ENCODE measurements at places on chromosomes 5 and 9.

DNA sequence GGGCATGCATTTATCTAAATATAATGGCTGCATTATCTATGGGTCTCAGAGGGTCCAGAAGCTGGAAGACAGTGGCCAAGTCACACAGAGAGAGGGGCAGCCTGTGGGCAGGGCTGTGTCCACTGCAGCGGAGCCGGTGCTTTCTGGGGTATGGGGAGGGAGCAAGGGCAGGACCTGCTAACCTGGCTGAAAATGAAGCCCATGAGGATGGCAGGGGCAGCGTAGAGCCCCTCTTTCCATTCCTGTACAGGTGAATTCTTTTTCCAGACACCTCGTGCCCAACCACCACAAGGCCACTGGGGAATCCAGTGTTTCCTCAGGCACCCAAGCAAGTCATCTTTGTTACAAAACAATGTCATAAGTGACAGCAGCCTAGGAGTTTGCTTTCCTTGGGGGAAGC is 305.9 kb upstream of the IRX4 start:
- no peak for DNase-seq

- no peak for DNase-seq
Observed at GRCh38 chr5:58582019-58582802, 664 bp upstream of the RAB3C start.

DNA sequence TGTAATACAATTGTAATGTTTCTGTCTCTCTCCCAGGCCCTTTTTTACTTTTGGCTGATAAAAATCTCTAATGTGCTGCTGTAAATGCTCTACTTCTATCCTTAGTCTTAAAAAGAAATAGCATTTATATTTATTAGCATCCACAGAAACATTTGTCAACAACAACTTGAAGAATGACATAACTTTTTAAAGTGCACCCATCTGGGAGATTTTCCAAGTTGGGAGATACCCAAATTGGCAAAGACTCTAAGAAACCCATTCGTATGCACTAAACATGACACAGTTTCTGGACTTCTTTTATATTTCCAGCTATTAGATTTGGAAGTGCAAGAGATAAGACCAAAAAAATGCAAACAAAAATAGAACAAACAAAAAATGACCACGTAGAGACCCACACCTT is 2287.4 kb upstream of the WWC1 start:
- no peak for DNase-seq

- DNase-seq, result no peak
Observed at GRCh38 chr9:123282362-123283047, 14.1 kb upstream of the STRBP start.

DNA sequence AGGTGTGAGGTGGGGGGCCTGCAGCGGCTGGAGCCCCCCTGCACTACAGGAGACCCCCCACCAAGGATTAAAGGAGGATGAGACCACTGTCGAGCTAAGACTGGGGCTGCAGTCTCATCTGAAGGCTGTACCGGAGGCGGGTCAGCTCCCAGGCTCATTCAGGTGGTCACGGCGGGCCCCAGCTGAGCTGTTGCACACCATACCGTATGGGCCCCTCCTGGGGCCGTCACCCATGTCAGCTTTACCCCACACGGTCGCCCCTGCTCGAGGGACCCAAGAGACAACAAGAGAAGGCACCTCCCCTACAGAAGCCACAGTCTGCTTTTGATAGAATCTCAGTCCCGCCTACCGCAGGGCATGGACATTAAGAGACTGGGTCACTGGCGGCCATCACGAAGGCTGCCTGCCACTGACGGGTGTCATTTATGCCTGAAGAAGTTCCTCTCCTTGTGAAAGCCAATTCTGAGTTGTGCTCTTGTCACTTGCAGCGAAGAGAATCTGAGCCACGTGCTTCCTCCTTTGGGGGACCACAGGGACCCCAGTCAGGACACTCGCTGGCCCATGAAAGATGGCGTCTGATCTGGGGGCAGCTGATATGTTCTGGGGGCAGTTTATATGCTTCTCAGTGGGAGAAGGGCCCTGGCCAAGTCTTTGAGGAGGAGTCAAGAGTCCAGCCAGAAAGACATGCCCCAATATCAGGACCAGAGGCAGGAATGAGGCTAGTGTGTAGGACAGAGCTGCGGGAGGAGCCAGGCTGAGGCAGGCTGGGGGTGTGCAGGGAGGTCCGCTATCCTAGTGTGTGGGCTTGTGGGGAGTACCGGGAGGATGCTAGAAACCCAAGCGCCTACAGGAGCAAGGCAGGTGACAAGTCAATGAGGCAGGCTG is 102.4 kb downstream of the ZNF354C start:
- DNase-seq, result no peak

- no peak for DNase-seq
Observed at GRCh38 chr9:35771943-35772342, 17.9 kb upstream of the MSMP start.

- no peak for DNase-seq
Observed at GRCh38 chr9:120911295-120911837, 15.2 kb downstream of the TRAF1 start.

- no peak for DNase-seq
Observed at GRCh38 chr9:80720579-80720978, 968.8 kb downstream of the TLE1 start.

DNA sequence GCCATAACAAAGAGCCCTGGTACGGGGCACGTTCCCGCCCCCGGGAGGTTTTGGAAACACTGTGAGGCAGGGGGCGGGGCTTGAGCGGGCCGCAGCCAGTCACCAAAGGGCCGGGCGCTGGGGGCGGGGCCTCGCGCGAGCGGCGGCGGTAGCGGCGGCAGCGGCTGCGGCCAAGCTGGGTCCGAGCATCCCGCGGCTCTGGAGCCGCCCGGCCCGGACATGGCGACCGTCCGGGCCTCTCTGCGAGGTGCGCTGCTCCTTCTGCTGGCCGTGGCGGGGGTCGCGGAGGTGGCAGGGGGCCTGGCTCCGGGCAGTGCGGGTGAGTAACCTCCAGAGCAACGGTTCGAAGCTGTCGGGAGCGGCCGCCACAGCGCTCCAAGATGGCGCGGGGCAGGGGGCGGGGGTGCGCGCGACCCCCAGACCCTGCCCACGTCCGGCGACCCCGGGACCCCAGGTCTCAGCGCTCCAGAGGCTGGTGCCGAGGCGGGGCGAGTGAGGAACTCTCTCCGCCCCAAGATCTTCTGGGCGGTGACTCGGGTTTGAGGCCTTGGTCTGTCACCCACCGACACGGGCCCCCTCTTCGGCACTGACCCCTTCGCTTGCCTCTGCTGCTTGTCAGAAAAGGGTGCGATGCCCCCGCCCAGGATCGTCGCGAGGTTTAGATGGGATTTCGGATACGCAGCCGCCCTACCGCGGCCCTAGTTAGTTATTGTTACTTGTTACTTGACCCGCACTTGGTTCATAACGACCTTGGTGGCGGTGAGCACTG is at the start of gene RECK:
Gene RECK (plus strand): TSS at position 134 of the 769 bp plus-strand sequence. CDS start 86 bp downstream, at position 220.
- DNase-seq, result peak; percentile 84

- no peak for DNase-seq
Observed at GRCh38 chr5:43520615-43521014, 5.7 kb upstream of the C5orf34 start.

GRCh38 chr9:83154087-83154736 is 91.3 kb upstream of the RASEF start:
- DNase-seq, result peak; percentile 14

- DNase-seq, result no peak
Observed at GRCh38 chr5:112614986-112615385, 122.7 kb upstream of the APC start.

DNA sequence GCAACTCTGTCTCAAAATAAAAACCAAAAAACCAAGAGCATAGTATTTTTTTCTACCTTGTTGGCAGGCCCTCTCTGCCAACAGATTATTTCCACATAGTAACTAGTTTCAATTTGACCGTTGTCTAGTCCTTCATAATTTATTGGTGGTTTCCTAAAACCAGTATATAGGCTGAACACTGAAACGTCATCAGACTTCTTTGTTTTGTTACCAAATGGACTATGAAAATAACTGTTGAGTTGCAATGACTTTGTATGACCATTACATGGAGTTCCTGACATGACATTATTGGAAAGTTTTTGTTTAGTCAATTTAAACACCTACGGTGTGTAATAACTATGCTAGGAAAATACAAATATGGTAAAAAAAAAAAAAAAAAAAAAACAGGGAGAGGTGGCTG is 1.7 kb downstream of the AGGF1 start:
- no peak for DNase-seq

- DNase-seq, result no peak
Observed at GRCh38 chr9:84519413-84519812, 150.1 kb upstream of the NTRK2 start.

DNA sequence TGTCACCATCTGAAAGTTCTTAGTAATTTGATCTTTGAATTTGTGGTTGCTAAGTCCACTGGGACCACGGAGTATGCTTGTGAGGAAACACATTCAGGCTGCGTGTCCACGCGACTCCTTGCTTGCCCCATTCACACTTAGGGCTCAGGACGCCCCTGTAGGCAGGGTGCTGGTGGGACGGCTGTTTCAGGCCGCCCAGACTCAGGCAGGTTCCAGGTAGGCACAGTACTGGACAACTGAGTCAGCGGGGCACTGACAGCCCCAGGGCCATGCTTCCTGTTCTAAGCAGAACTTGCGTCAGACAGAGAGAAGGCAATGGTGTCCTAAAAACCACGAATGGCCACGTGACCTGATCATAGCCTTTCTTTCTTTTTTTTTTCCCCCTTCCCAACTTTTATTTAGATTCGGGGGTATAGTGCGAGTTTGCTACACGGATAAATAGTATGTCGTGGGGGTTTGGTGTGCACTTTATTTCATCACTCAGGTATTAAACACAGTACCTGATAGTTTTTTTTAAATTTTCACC is 7.7 kb upstream of the RASGEF1C start:
- no peak for DNase-seq

DNA sequence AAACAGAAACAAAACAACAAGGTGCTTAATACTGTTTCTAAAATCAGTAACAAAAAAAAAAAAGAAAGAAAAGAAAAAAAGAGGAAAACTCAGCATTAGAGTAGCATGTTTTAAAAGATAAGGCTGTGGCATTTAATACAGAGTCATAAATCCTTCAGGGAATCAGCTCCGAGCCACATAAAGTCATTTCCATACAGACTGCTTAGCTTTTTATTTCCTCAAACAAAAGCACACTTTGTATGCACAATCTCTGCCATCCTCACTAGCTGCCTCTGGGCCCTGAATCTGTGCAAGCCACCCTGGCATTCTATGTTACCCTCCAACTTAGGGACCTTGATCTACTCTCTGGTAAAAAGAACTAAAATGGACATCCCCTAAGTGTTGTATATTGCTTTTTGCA is 87.6 kb downstream of the SEMA6A start:
- DNase-seq, result no peak

DNA sequence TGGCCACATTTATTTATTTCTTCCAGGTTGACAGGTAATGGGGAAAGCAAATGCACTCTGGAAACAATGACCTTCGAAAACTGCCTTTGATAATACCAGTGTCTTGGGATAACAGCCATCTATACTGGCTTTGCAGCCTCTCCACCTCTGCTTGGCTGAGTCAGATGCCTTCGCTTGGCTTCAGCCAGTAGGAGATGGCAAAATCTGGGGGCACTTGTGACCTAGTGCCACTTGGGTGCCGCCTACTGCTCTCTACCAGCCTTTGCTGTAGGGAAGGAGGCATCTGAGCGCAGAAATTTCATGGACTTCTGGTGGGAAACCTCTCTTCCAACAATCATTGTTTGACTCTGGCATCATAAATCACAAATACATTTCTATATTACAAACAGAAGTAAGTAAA is 21.8 kb downstream of the FYB1 start:
- no peak for DNase-seq

- DNase-seq, result no peak
Observed at GRCh38 chr9:129100383-129101169, 10.0 kb downstream of the CRAT start.

DNA sequence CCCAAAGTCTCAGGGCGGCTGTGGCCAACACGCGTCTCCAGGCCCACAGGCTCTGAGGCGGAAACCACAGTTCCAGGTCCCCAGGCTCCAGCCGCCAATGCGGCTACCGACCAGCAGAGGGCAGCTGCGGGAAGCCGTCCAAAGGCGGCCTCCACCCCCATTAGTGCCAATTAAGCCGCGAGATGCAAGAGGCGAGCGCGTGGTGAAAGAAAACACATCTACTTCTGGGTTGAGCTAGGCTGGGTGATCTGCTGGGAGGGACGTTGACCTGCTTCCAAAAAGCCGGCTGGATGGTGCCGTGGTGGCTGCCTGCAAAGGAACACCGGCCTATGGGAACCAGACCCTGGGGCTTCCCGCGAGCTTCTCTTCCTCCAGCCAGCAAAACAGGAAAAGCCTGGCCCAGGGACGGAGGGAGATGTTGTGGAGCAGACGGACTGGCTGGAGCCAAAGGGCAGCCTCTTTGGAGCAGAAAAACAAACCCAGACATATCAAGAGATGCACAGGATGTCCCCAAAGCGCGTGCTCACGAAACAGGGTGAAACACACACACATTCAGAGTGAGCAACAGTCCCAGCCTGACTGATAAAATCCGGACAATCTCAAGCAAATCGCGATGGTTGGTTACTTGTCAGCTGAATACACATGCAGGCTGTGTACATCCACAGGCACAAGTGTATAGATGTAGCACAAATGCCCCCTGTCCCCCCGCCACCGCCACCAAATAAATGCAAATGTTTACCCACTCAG is 187.1 kb upstream of the BRINP1 start:
- peak; percentile 18 for DNase-seq

- peak; percentile 9 for DNase-seq
Observed at GRCh38 chr5:150214289-150214688, 24.4 kb downstream of the SLC6A7 start.

DNA sequence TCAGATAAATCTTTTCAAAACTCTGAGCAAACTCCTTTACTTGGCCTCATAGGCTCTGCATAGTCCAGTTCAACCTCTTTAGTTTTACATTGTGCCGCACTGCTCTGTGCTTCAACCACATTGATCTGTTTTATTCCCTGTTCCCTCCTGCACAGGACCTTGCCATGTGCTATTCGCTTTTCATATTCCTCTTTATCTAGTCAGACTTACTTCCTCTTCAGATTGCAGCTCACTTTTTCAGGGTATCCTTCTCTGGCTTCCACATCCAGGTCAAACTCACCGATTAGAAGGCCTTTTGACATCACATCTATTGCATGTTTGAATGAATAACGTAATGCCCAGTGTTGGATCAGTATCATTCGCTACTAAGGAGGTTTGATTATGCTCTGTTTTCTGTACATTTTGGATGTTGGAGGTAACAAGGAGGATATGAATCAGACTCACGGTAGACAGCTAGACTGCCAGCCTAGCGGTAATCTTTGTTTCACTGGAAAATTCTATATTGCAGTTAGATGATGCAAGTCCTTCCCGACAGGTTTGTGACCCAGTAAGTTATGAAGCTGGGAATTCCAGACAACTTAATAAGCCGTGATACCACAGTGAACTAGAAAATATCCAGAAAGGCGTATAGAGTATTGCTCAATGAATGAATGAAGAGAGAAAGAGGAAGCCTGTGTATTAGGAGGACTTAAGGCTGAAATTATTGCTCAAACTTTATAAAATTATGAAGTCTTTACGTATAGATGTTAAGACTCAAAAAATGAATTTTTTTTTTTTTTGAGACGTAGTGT is 65.7 kb downstream of the IQGAP2 start:
- no peak for DNase-seq

DNA sequence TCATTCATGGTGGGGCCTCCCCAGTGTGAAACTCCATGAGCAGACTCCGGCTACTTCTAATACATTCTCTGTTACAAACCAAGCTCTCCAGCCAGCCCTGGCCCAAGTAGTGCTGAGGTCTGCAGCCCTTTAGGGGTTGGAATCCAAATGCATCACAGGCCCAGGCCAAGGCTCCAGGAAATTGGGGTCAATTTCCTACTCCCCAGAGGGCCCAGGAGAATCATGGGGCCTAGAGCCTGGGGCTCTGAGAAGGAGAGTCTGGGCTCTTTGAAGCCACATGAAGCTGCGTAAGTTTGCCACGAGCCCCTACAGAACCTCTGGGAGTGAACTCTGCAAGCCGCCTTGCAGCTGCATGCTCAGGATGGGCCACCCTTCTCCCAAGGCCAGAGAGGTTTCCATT is 206.4 kb downstream of the PAPPA start:
- DNase-seq, result no peak
